ENCODE measurements at places on chromosomes 1 and 21. TPM values are rescaled to one million over a fixed set of nuclear protein-coding genes. Genes with fewer than 3 reads are reported as not detected.

The COL11A1 gene
- 13.4 TPM for total RNA-seq

DNA sequence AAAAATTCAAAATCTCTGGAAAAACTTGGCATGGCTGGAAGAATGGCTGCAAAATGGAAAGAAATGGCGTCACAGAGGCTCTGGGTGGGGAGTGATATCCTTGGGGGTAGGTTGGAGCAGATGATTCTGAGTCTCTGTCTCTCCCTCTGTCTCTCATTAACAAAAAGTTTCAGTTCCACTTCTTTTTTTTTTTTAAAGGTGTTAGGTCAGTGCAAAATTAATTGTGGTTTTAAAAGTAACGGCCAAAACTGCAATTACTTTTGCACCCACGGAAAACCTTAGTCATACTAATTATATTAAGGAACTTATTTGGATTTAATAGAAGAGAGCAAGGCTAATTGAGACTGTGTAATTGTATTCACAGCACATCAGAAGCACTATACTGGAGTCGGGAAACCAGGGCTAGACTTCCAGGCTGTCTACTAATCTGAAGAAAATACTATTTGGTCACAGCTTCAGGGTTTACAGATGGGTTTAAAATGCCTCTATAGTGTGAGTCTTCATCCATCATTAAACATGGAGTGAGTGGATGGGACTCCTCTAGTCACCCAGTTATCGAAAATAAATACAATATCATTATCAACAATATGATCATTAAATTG, 289.1 kb upstream of the PLD5 start:
- no peak for DNase-seq

DNA sequence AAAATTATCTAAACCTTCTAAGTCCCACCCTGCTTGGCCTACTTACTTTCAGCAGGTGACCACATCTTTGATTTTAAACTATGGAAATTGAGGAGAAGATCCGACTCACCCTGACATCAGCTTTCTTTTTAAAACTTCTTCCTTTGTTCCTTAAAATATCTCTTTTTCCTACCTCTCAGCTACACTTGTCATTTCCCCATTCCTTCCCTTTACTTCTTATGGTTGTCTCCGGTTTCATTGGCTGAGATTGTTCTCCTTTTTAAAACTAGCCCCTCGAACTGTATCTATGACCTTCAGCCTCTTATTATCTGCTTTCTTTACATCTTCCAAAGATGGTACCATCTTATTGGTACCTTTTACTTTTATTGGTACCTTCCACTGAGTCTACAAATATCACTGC, 87.8 kb upstream of the NRIP1 start:
- no peak for DNase-seq

- DNase-seq: no peak
Observed at GRCh38 chr1:91092503-91092902, 70.7 kb upstream of the ZNF644 start.

DNA sequence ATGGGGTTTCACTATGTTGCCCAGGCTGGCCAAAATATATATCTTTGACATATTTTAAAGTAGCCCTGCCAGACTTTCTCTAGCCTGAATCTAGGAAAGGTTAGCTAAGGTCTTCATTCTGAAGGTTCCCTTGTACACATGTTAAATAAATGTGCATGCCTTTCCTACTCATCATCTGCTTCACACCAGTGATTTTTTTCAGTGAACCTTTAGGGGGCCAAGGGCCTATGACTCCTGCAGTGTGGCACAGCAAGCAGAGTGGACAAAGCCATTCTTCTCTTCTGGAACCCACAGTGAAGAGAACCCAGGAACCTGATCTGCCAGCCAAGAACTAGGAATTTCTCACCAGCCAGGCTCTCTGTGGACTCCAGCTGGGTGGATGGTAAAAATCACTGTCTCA, 22.9 kb downstream of the CBR1 start:
- DNase-seq: no peak

The DPYD gene
- total RNA-seq: 0.59 TPM

GRCh38 chr1:153210206-153210605, 7.0 kb downstream of the LELP1 start:
- DNase-seq: no peak

Data from H7 (cell line).